ENCODE measurements at places on chromosomes 2 and 18. TPM values are rescaled to one million over a fixed set of nuclear protein-coding genes. Genes with fewer than 3 reads are reported as not detected.

INHA gene
- 0.51 TPM for total RNA-seq

SLC66A2 gene
- total RNA-seq: 18.9 TPM

C2orf81 gene
- 3.5 TPM for total RNA-seq

SULT1C3 gene
- total RNA-seq: not detected

PIEZO2 gene
- 0.64 TPM for total RNA-seq

CLEC4F gene
- not detected for total RNA-seq

ALLC gene
- total RNA-seq: not detected

MBD1 gene
- total RNA-seq: 37.5 TPM

SYT4 gene
- not detected for total RNA-seq

L3MBTL4 gene
- not detected for total RNA-seq

CCDC68 gene
- 3.4 TPM for total RNA-seq

MAL gene
- total RNA-seq: not detected

RIT2 gene
- total RNA-seq: not detected

HOXD13 gene
- total RNA-seq: 0.15 TPM

RFTN2 gene
- total RNA-seq: not detected

EN1 gene
- total RNA-seq: 1.3 TPM

PROM2 gene
- total RNA-seq: not detected

C1GALT1C1L gene
- 2.5 TPM for total RNA-seq

MC2R gene
- total RNA-seq: not detected

ALK gene
- not detected for total RNA-seq

IL36RN gene
- total RNA-seq: 0.59 TPM

INPP1 gene
- total RNA-seq: 29.4 TPM

MC4R gene
- total RNA-seq: not detected

ADAM23 gene
- 9.5 TPM for total RNA-seq

PLA2R1 gene
- 2.4 TPM for total RNA-seq

RNU2-63P gene
- not detected for total RNA-seq

SOWAHC gene
- 17.6 TPM for total RNA-seq

ALPP gene
- total RNA-seq: 0.56 TPM

ZNF396 gene
- total RNA-seq: 0.64 TPM

UGT1A3 gene
- 0.13 TPM for total RNA-seq

ZBTB7C gene
- 0.05 TPM for total RNA-seq

PRKCE gene
- 9.3 TPM for total RNA-seq

TMEM198 gene
- total RNA-seq: 0.95 TPM

PTGR3 gene
- 16.6 TPM for total RNA-seq

IL1F10 gene
- total RNA-seq: not detected

IKZF2 gene
- 0.72 TPM for total RNA-seq

RTP5 gene
- not detected for total RNA-seq

GPAT2 gene
- total RNA-seq: not detected

TRIM43 gene
- not detected for total RNA-seq

NAT8 gene
- not detected for total RNA-seq

NGEF gene
- 16.5 TPM for total RNA-seq

INHBB gene
- 17.6 TPM for total RNA-seq

IL18R1 gene
- total RNA-seq: 0.80 TPM

GEN1 gene
- 15.6 TPM for total RNA-seq

HOXD3 gene
- total RNA-seq: 0.14 TPM

INPP5D gene
- 0.51 TPM for total RNA-seq

SERPINB13 gene
- total RNA-seq: not detected

TMEM178A gene
- 0.10 TPM for total RNA-seq

ITGA4 gene
- 1.9 TPM for total RNA-seq

TGFBRAP1 gene
- total RNA-seq: 14.8 TPM

ZDBF2 gene
- 1.2 TPM for total RNA-seq

ASB18 gene
- total RNA-seq: not detected

Measured in A549 treated with RU486 at 1 μM for 4 hours (cell line).